Thoracic aorta (tissue), 2 donors: ENCODE measurements at places on chromosomes 5 and 9.

GRCh38 chr5:153974131-153974812 lies 64.4 kb downstream of the FAM114A2 start:
- DNase-seq: no peak

GRCh38 chr9:18495065-18495464 lies 21.1 kb downstream of the ADAMTSL1 start:
- no peak for DNase-seq

- DNase-seq: no peak
Measured at GRCh38 chr5:142661957-142662356, 23.9 kb downstream of the FGF1 start.

GRCh38 chr5:175382171-175382570 lies 61.8 kb downstream of the DRD1 start:
- DNase-seq: no peak

DNA sequence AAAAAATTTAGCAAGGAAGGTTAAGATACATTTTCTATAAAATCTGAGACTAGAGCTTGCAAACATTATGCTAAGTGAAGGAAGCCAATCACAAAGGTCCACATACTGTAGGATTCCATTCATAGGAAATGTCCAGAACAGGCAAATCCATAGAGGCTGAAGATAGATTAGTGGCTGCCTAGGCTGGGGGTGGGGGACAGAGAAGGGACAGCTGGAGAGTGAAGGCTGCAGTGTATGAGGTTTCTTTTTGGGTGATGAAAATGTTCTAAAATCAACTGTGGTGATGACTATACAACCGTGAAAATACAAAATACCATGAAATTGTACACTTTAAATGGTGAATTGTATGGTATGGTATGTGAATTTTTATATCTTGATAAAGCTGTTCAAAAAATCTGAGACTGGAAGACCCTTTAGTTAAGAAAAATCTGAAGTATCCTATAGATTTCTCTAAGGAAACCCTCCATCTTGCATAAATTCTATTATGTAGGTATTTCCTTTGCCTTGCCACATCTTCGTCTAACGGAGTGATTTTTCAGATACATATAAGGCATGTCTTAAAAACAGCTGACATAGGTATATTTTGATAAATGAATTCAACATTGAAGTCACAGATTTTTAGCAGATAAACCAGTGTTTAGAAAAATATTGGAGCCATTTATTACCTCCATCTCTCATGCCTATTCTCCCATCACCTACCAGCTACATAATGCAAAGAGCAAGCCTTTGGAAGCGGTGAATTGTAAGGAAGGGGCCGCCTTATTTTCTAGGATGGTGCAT lies 121.1 kb downstream of the LMNB1 start:
- DNase-seq: no peak

GRCh38 chr5:17214893-17215292 lies 2.5 kb upstream of the BASP1 start:
- no peak for DNase-seq
